Midbrain (tissue), 1 donor: ENCODE measurements at places on chromosomes 6 and 20.

DNA sequence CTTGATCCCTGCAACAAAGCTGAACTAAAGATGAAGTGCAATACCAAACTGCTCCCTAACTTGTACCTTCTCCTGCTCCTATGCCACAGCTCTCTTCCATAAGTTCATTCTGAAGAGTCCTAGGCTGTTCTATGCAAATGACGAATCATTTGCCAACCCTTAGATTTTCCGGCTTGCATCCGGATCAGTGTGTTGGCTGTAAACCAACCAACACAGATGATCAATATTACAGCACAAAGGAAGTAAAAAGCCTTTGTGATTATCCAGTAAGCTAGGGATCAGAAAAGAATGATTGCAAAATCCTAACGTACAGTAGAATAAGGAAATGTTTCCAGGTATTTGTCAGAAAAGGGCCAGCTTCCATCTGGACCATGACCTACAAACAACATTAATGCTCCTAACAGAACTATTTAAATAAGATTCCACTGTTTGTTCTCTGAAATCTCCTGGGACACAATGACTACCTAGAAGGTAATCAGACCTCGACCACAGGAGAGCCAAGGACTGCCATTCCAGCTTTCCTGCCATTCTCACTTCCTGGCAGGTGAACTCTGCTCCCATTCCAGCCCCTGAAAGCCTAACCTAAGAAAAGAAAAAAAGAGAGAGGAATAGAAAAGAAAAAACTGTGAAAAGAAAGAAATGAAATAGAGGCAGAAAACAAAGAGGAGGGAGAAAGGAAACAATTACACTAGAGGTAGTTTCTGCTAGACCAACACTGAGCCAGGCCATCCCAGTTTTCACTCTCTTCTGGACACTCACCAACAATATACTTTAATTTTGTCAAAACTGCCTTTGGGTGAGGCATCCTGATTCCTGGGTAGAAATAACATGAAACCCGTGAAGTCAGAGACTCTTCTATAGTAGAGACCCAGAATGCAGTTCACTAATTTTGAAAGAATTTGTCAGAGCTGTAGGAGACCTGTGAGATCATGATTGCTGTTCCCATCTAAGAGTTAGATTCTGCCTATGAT lies 19.7 kb downstream of the GMDS start:
- DNase-seq: no peak

DNA sequence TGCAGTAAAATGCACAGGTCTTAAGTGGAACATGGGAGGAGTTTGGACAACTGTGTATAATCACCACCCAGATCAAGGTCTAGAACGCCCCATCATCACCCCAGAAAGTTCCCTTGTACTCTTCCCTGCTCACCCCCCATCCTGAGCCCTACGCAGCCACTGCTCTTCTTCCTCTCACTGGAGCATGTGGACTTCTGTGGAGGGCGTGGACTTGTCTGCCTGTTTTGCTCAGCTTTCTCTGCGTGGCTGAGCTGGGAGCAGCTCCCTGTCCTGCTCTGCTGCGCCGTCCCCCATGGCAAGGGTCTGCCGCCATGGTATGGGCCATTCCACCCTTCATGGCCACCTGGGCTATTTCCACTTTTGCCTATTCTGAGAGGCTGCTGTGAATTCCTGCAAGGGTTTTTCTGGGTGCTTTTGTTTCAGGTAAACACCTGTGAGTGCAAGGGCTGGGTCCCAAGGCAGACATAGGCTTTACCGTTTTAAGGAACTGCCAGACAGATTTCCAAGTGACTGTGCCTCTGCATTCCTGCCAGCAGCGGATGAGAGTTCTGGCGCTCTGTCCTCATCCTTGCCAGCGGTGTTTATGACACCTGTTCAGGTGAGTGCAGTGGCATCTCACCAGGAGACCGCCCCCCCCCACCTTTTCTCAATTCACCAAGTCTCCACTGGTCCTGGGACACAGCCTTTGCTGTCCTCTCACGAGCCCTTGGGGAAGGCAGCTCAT lies 19.7 kb downstream of the PCK1 start:
- no peak for DNase-seq

- DNase-seq: no peak
Observed at GRCh38 chr20:49843139-49843538, 30.5 kb downstream of the SLC9A8 start.

- no peak for DNase-seq
Observed at GRCh38 chr6:134196568-134197193, 121.2 kb downstream of the SGK1 start.

- DNase-seq: no peak
Observed at GRCh38 chr20:44195605-44196004, 8.6 kb upstream of the JPH2 start.

DNA sequence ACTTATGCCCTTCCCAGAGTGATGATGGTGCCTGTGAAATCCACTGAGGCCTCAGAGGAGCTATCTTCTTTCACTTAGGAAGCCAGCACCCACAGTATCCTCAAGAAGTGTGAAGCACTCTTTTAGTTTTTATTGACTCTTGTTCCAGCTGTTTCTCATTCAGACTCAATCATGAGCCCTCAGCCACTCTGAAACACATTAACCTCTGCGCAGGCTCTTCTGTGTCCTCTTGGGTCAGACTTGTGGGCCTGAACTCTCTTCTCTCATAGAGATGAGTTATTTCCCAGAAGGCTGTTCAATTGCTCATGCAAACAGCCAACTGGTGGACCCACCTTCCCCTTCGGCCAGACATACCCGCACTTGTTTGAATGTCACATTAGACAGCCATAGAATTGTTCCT lies 27.8 kb upstream of the PREP start:
- DNase-seq: no peak

DNA sequence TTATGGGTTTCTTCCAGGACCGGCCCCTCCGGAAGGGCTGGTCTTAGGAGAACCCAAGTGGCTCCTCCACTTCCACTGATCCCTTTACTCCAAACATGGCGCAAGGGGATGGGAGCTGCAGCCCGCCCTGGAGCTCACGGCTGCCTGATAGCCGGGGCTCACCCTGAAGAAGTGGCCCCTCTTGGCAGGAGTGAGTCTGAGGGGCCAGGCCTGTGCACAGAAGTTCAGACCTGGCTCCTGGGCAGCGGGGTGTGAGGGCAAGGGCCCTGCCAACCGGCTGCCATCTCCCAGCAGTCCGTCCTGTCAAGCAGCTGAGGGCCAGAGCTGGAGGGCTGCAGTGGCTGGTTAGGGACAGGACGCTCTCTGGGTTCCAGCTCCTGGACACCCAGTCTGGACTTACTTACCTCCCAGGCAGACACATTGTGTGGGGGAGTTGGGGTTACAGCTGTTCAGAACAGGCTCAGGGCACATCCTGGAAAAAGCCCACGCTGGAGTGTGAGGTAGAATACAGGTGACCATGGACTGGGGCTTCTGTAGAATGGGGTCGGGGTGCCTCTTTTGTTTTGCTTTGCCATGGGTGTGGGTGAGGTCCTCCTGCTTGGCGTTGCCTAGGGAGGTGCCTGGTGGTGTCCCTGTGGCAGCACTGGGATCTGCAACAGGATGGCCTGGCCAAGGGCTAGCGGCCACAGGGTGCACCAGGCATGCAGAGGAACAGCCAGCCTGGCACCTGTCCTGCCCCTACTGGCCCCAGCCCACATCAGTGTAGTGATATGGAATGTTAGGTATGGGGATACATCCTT lies 88.4 kb downstream of the ASXL1 start:
- no peak for DNase-seq

DNA sequence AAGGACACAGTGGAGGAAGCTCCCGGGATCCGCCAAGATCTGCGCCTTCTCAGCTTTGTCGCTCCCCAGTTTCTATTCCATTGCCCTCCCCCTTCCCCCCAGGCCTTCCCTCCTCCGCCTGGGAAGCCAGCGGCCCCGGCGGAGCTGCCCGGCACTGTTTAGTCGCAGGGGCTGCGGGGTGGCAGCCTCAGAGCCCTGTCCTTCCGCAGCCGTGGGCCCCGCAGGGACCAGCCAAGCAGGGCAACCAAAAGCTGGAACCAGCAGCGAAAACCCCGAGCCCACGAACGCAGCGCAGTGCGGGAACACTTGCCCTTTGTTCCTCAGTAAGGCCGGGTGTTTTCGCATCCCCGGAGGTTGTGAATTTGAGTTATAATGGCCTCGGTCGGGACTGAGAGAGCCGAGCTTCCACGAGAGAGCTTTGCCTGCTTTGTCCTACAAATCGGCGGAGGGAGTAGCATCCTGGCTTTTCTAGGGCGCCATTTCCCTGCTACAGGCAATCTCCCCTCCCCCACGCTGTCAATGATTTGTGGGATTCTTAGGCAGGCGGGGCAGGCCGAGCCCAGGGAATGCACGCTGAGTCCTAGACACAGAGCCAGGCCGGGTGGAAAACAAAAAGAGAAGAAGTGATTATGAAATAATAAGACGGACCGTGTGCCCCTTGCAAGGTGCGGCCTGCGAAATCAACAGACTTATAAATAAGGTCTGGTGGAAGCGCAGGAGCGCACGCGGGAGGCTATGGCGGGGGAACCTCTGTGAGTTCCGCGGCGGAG lies 4.0 kb upstream of the TUBB2B start:
- peak; percentile 76 for DNase-seq

- DNase-seq: no peak
Observed at GRCh38 chr6:131693384-131693783, 7.8 kb downstream of the OR2A4 start.

DNA sequence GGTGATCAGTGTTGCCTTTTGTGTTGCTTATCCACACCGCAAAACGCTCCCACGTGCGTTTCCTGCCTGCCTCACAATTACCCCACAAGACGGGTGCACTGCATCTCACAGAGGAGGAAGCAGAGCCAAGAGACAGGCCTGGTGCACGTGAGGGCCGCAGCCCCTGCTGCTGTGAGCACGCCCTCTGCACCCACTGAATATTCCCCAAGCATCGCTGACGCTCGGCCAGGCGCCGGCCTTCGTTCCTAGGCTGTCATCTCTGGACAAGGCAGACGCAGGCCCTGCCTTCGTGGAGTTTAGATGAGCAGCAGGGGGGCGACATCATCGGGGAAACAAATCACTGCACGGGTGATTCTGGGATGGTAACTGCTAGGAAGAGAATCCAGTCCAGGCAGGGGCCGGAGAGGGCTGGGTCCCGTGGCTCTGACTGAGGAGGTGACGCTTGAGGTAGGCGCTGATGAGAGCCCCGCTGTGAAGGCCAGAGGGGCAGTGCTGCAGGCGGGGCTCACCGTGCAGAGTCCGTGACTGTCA lies 162.4 kb upstream of the QKI start:
- no peak for DNase-seq

DNA sequence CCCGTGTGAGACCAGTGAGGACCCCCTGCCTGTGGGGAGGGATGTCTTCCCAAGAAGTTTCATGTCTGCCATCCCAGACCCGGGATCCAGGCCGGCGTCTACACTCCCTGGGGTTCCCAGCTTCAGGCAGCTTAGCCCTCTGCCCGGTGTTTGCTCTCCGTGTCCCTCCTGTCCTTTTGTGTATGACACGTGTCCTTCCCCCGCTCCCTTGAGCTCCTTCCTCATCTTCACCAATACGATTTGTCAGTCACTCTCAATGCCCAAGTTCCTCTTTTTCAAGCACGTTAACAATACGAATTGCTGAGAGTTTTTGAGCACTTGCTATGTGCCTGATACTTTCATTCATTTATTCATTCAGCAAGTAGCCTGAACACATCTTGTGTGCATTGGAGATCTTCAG lies 115.6 kb upstream of the PTPN1 start:
- DNase-seq: no peak

GRCh38 chr6:113526553-113526952 lies 330.6 kb upstream of the MARCKS start:
- no peak for DNase-seq

DNA sequence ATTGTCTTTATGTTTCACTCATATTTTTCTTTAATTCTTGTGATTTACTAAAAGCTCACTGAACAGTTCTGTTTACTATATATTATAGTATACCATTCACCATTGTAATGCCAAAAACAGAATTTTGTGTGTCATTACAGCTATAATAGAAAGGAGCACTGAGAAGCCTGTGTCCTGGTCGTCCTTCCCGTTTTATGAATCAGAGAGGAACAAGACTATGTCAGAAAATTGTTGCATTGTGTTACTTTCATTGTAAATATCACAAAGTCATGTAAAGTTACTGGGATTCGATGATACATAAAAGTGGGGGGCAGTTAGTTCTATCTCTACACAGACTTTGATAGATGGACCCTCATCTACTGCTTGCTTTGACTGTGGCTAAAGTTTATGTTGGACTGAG lies 145.1 kb downstream of the QKI start:
- DNase-seq: no peak

GRCh38 chr6:170247178-170247701 lies 43.6 kb downstream of the DLL1 start:
- no peak for DNase-seq

GRCh38 chr6:12163744-12164507 lies 126.2 kb upstream of the EDN1 start:
- no peak for DNase-seq

DNA sequence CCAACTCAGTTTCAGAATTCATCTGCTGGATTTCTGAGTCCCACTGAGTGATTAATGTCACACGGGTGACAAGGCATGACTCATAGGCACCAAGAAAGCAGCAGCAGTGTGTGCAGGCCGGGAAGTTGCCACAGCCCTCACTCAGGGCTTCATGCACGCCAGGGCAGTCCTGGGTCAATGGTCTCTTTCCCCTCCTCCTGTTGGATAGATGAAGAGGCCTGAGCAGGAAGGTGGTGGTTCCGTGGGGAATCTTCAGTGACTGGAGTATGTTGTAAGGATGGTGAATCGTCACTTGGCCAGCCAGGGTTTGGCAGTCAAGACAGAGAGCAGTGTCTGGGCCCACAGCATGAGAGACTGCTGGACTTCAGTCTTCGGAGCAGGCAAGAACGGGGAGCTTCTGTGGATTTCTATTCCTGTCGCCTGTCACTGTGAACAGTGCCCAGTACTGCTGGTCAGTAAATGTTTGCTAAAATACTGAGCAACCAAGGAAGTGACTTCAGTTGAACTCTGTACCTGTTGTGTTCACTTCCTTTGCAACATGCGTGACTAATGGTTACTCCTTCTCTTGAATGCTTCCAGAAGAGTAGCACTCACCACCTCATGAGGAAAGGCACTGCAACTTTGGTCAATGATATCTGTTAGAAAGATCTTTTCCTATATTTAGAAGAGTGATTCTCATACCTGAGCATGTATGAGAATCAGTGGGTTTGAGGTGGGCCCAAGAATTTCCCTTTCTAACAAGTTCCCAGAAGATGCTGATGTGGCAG lies 62.0 kb upstream of the CD93 start:
- no peak for DNase-seq

DNA sequence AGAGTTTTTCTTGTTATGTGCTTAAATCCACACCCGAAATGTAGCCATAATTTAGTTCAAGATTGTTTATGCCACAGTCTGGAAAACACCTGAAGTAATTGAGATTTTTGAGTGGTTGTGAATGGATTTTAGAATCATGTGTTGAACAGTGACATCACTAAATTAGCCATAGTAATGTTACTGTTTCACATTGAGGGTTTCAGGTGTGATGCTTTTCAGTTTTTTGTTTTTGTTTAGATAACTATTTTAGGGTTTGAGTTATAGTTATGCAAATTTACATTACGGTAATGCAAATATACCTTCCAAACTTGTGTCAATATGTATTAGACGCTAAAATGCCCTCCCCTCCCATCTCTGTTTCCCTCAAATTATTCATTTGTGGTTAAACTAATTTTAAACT lies 22.9 kb downstream of the QKI start:
- DNase-seq: no peak
